Stimulated activated naive CD8-positive, alpha-beta T cell treated with anti-CD3 and anti-CD28 coated beads, Interleukin-15, amount 100 ng/mL, for 72 hours (primary cell): ENCODE measurements at places on chromosomes 1 and 21.
A peak's percentile ranks its signal among the peaks of the same experiment; 100 is the strongest.

GRCh38 chr1:75855010-75855409 lies 58.3 kb downstream of the MSH4 start:
- DNase-seq, result no peak

DNA sequence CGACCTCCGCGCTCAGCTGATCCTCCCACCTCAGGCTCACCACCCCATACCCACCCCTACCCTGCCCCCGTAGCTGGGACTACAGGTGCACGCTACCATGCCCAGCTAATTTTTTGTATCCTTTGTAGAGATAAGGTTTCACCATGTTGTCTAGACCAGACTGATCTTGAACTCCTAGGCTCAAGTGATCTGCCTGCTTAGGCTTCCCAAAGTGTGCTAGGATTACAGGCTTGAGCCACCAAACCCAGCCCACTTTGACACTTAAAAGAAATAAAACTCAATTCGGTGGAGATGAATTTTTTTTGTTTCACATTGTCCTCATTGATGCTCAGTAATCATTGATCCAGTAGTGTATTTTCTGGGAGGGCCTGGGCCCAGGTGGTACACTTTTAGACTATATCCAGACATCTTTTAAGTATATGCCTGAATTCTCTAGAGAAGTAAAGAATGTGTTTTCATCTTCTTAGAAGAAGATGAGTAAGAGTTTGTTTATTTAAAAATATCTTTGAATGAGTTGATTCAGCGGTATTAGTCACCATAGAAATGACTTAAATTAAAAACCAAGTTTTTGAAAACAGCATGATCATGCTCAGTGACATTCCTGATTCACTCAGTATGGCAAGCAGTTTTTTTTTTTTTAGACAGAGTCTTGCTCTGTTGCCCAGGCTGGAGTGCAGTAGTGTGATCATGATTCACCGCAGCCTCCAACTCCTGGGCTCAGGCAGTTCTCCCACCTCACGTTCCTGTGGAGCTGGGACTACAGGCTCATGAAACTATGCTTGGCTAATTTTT lies 57.8 kb downstream of the EPB41 start:
- DNase-seq, result no peak

DNA sequence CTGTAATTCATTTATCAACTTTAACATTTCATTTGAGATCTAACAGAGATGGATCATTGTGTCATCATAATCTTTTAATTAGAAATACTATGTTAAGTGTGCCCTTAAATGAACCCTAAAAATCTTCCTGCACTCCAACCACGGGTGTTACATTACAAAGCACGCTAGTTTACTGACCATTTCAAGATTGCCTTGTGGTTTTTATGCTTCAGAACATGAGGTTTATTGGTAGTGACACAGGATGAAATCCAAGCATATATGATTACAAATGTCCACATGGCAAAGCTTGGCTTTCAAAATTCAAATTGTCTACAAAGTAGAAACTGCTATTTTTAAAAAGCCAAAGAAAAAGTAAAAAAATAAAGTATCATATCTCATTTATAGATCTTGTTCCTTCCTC lies 190.4 kb upstream of the USP25 start:
- DNase-seq, result no peak

DNA sequence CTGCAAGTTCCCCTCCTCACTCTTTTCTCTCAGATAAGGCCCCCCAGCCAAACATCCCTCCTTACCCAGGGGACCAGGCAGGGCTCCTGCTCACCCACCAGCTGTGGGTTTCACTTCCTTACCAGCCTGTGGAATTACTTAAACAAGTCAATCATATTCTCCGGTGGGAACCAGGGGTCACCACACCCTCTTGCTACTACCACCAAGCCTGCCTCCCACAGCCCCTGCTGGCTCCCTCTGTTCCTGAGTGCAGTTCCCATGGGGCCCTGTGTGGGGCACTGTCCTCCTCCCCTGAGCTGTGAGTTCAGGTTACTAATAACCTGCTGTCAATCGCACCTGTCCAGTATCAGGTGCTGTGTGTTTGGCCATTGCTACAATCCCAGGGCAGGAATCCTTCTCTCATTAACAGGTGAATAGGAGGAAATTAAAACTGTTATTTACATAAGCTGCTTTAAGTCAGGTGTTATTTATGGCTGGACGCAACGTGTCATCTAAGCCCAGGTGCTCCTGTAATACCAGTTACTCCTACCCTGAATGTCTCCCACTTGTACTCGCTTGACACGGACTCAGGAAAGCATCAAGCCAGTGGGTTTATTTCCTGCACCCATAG lies 53.1 kb upstream of the LBR start:
- DNase-seq, result peak; percentile 53
